ENCODE measurements at places on chromosomes 12 and 14. TPM values are rescaled to one million over a fixed set of nuclear protein-coding genes. Genes with fewer than 3 reads are reported as not detected.

DNA sequence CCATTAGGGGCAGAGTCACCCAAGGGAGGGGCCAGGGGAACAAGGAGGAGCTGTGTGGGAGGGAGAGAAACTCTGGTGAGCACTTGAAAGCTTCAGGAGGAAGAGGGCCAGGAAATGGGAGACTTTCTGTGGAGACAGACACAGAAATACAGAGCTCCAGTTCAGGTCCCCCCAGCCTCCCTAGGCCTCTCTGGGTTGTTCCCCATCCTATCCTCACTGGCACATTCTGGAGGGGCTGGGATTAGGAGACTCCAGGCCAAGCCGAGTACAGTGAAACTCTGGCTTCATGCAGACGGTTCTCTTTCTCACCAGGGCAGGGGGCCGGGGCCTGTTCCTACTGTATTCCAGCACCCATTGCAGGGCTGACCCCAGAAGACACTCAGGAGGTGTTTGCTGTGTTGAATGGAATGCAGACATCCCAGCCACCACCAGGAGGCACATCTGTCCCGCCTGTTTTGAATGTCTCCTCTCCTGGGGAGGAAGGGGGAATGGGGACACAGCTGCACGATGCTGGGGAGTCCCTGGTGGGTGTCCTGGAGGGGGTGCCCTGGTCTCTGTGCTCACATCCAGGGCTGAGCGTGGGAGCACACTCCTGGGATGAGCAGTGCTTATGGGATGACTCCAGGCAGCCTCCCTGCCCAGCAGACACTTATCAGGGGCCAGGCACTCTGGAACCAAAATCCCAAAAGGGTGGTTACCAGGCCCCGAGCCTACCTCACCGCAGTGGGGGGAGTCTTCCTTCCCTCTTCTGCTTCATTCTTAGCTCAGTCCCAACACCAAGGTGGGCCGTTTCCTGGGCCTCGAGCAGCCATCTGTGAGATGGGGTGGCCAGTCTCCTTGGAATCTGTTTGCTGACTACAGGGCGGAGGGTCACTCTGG, 5.5 kb upstream of the KRT84 start:
- no peak for DNase-seq

The MANSC1 gene
- 0.39 TPM for polyA plus RNA-seq

GRCh38 chr14:92706386-92706785, 42.0 kb downstream of the LGMN start:
- no peak for DNase-seq

The ZDHHC22 gene
- not detected for polyA plus RNA-seq

Measured in naive thymus-derived CD8-positive, alpha-beta T cell (primary cell).